ENCODE measurements at places on chromosomes 1 and 21.
A peak's percentile ranks its signal among the peaks of the same experiment; 100 is the strongest.

GRCh38 chr1:91549041-91549735, 48.5 kb downstream of the CDC7 start:
- DNase-seq = no peak

GRCh38 chr1:246355411-246356230, 151.5 kb downstream of the SMYD3 start:
- DNase-seq = no peak

DNA sequence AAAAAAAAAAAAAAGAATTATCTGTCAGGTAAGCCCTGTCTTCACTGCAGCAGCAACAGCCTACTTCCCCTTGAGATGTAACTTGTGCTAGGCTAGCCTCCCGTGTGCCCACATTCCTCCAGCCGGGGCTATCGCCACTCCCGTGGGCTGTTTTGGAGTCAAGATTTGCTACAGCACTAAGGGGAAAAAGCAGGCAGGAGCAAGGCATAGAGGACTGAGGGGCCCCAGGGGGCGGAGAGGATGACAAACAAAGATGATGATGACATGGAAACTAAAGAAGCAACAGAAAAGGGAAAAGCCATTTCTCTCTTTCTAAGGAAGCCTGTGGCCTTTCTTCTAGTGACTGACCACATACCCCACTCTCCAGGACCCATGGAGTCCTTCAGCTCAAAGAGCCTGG, 1.9 kb downstream of the TNFAIP8L2 start:
- no peak for DNase-seq

- no peak for DNase-seq
Observed at GRCh38 chr1:27491748-27492700, 2.1 kb upstream of the WASF2 start.

DNA sequence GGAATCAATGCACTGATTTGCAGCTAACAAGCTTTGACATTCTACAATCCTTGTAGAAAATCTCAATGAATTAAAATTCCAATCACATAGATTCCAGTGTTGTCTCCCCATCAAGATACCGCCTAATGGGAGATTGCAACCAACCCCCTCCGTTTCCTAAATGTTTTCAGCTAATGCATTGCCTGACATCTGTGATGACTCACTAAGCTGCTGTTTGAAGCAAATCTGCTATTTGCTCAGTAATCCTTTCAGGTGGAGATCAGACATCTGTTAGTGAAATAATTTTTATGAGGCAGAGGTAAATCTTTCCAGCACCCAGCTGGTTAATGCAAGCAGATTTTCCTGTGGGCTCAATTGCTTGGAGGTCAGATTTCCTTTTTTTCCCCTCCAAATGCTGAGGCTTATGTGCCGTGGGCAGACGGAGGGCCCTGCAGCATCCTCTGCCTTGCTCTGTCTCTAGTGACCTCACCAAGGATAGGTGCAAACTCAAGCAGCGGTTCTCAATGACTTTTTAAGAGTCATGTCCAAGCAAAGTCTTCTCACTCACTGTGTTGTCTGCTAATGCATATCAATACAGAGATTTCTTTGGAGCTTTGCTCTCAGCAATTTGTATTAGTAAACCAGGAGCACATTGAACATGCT, 91.1 kb upstream of the RAB3GAP2 start:
- DNase-seq = peak; percentile 79

DNA sequence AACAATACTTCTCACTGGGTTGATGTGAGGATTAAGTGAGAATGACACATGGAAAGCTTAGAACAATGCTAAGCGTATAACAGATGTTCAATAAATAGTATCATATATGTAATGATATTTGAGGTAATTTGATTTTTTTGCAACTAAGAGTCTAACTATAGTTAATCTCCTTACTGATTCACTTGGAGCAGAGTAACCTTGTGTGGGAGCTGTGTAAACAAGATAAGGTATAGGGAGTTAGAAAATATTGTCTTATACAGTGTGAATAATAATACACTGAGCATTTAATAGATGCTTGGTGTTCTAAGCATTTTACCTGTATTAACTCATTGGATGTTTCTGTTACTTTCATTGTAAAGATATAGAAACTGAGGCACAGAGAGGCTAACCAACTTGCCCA, 15.9 kb downstream of the RALGPS2 start:
- no peak for DNase-seq

- DNase-seq = no peak
Observed at GRCh38 chr1:14851760-14852159, 253.3 kb downstream of the KAZN start.

GRCh38 chr21:30437010-30437565, 3.0 kb upstream of the KRTAP15-1 start:
- DNase-seq = no peak

- DNase-seq = no peak
Observed at GRCh38 chr1:107653005-107653404, 312.0 kb downstream of the VAV3 start.

DNA sequence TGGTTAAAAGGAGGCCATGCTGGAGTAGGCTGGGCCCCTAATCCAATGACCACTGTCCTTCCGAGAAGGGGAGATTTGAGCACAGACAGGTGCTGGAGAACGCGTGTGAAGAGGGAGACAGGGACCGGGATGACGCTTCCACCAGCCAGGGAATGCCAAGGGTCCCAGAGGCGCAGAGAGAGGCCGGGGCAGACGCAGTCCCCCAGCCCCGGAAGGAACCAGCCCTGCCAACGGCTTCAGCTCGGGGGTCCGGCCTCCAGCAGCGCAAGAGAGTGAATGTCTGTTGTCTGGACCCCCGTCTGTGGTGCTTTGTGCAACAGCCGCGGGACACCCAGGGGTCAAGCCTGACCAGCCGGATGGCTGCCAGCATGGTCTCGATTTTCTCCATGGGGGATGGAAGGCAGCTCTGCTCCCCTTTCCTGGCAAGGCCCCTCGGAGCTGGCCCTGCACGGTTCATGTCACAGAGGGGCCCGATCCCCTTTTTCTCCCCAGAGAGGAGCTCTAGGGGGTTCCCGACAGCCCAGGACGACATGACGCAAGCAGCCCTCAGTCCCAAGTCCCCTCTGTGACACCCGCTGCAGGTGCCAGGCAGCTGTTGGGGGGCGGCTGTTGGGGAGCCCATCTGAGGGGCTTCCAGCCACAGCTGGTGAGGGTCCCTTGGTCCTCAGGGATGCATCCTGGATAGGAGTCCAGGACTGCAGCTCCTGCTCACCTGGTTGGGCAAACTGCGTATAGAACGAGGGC, 73.5 kb downstream of the SIK1 start:
- no peak for DNase-seq

DNA sequence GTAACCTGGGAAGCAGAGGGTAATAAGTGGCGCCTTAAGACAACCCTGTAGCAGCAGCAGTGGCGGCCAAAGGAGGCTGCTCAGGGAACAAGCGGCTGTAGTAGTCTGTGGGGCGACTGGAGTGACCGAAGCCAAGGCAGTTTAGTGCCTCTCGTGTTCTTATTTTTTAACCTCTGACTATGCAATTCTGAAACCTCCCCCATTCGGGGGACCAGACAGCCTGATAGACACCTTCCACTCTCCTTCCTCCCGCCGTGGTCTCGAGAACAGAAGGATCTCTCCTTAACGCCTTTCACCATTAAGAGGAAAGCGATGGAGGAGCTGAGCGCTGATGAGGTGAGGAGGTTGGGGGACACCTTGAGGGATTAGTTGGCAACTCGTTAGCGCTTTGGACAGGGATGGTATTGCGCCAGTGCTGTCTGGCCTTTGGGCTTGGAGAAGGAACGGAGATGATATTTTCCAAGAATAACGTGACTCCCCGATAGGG, 644 bp downstream of the UBE4B start:
- no peak for DNase-seq

GRCh38 chr1:41480204-41481108, 4.0 kb downstream of the EDN2 start:
- DNase-seq = no peak

DNA sequence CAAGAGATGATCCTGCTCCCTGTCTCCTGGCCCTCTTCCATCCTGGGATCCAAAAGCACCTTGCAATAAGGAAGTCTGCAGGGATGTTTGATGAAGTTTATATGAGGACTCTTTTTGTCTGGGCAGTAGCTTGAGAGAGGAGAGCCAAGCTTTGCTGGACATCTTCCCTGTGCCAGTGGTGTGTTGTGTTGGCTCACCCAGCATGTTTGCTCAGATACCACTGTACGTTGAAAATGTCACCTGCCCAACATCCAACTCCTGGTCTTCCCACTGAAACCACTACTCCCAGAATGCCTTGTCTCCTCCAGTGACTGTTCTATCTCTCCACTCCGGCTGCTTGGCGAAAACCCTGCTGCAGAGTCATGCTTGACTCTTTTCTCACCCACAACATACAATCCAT, 12.8 kb downstream of the CDK18 start:
- DNase-seq = no peak

GRCh38 chr21:42466700-42467099, 29.3 kb downstream of the RSPH1 start:
- DNase-seq = no peak

DNA sequence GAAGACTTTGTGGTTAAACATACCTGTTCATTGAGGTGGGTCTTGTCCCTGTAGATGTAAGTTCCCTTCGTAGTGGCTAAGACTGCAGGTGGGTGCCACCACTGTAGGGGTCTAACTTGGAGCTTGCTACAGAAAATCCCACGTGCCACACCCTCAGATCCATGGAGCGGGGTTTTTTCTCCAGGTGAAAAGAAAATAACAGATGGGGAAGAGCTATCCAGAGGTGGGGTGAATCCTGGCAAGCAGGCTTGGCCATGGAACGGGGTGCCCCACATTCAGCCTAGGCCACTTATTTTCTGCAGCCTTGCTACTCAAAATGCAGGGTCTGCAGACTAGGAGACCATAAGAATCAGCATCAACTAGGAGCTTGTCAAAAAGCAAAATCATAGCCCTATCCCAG, 24.0 kb downstream of the EXOC8 start:
- DNase-seq = no peak

DNA sequence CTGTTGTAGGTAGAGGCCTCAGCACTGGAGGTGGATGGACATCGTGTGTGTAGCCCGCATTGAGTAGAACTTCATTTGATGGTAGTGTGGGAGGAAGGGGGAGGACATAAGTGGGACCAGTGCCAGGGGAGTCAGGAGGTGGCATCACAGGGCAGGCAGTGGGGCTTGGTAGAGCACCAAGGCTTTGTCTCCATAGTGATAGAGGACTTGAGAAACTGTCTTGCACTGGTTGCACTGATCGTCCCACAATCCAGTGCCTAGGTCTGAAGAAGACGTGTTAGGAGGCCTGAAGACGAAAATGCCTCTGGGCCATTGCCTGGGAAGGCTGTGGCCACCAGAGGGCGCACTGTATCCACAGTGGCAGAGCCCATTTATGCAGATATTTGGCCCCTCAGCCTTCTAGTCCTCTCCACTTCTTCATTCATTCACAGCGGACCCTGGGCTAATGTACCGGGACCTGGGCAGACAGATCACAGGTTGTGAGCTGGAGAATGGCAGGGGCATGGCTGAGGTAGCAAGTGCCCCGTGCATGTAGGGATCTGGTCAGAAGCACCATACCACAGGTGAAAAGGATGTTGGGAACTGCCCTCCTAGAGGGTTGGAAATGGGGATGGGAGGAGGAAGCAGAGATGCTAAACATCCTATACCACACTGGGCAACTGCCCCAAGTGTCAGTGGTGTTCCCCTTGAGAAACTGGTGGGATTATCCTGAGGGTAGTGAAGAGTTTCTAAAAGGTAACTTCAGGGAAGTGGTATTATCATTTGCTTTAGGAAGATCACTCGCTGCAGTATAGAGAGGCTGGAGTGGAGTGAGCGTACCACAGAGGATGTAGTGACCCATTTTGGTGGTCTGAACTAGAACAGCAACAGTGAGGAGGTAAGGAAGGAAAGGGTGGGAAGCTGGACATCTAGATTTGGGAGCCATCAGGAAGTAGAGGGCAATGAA, 95.3 kb downstream of the PIK3R3 start:
- peak; percentile 81 for DNase-seq

All from D341Med (cell line).